Type B pancreatic cell (in vitro differentiated cells): ENCODE measurements at places on chromosomes 7 and 10. TPM values are rescaled to one million over a fixed set of nuclear protein-coding genes. Genes with fewer than 3 reads are reported as not detected.

DNA sequence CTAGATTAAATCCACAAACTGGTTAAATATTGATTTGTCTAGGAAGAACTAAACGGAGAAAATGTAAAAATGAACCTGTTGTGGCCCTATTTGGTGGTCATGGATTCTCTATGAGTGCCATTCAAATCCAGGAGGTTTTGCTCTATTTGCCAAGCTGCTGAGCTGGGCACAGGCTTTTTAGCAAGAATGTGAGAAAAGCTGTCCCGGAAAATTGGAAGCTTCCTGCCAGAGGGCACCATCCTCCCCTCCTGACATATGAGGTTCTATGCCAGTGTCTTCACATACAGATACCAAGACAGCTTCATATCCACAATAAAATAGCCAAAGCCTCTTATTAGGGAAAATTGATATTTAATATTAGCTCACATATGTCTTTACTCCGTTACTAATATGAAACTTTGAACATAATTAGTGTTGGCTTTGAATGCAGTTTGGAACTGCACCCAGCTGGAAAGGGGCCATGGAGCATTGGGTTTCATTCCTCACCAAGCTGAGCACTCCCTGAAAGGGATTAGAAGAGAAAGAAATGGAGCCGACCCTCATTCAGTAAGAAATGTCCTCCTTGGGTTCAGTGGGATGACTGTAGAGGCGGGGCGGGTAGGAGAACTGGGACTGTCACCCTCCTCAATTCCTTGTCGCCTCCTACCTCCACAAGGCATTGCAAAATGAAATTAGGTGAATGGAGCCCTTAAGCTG is 47.8 kb downstream of the NRCAM start:
- no peak overlapping the region for H3K27ac ChIP-seq
- H3K36me3 ChIP-seq = peaks cover 3% of the 10 kb centered on the region
- no peaks in the 10 kb centered on the region for H3K27me3 ChIP-seq
- no peak overlapping the region for H3K4me3 ChIP-seq

GRCh38 chr10:103731609-103732270 is 123.6 kb downstream of the SH3PXD2A start:
- H3K27me3 ChIP-seq = no peaks in the 10 kb centered on the region
- peak overlapping the region; percentile 36 for H3K27ac ChIP-seq
- peaks cover 4% of the 10 kb centered on the region for H3K36me3 ChIP-seq
- DNase-seq = no peak

GRCh38 chr10:118045837-118046394 is 825 bp downstream of the RAB11FIP2 start:
- no peaks in the 10 kb centered on the region for H3K27me3 ChIP-seq
- H3K4me1 ChIP-seq = peaks cover 23% of the 10 kb centered on the region
- H3K4me3 ChIP-seq = peak overlapping the region; percentile 94
- peak overlapping the region; percentile 72 for H3K27ac ChIP-seq
- DNase-seq = peak; percentile 71

The DNAJC9 gene
- 28.6 and 41.8 TPM in 2 replicates for total RNA-seq

The ANKRD61 gene
- total RNA-seq = 0.31 TPM in 1 of 2 replicates, not detected in the other

The NPSR1 gene
- total RNA-seq = not detected in 2 replicates

The LSM5 gene
- total RNA-seq = 46.9 and 67.5 TPM in 2 replicates

DNA sequence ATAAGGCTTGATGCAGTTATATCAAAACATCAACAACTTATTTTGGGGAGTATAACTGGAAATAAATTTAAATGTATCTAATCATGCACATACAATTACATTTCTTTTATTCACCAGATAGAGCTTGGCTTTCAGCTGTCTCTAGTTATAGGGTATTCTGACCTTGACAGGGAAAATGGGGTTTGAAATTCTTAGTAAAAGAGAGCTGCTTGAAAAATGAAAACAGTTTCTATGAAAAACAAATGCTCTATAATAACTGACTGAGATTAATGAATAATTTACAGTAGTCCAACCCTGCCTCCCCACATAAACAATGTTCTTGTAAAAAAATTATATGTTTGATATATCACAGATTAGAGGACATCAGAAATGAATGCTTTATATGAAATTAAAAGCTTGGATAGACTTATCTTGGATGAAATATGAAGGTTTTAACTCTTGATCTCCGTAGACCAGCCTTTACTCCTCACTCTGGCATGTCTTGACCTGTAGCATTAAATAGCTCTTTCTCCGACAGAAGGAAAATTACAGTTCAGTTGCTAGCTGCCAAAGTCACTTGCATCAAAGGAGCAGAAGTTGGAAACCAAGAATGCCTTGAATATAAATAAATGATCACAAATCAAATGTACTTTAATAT is 32.1 kb downstream of the VWC2 start:
- no peak for DNase-seq
- no peaks in the 10 kb centered on the region for H3K36me3 ChIP-seq
- H3K27ac ChIP-seq = no peak overlapping the region
- no peaks in the 10 kb centered on the region for H3K4me1 ChIP-seq
- no peak overlapping the region for H3K4me3 ChIP-seq

DNA sequence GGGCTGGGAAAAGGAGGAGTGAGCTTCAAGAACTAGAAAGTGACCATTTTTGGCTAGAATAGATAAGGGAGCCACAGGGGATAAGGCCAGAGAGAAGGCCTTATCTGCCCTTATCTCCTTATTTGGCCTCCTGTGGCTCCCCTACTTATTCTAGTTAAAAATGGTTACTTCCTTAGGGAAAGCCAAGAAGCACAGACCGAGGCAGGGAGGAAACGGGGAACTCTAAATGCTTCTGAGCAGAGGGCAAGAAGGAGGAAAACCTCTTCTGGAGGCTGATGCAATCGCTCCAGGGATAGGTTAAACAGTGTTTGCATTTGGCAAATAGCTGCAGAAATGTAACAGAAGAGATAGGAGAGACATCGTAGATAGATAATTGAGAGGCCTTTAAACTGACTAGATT is 18.6 kb downstream of the NRP1 start:
- peaks cover 50% of the 10 kb centered on the region for H3K36me3 ChIP-seq
- H3K4me3 ChIP-seq = no peak overlapping the region
- H3K27me3 ChIP-seq = no peaks in the 10 kb centered on the region
- no peak for DNase-seq
- H3K4me1 ChIP-seq = peaks cover 14% of the 10 kb centered on the region
- H3K27ac ChIP-seq = no peak overlapping the region

DNA sequence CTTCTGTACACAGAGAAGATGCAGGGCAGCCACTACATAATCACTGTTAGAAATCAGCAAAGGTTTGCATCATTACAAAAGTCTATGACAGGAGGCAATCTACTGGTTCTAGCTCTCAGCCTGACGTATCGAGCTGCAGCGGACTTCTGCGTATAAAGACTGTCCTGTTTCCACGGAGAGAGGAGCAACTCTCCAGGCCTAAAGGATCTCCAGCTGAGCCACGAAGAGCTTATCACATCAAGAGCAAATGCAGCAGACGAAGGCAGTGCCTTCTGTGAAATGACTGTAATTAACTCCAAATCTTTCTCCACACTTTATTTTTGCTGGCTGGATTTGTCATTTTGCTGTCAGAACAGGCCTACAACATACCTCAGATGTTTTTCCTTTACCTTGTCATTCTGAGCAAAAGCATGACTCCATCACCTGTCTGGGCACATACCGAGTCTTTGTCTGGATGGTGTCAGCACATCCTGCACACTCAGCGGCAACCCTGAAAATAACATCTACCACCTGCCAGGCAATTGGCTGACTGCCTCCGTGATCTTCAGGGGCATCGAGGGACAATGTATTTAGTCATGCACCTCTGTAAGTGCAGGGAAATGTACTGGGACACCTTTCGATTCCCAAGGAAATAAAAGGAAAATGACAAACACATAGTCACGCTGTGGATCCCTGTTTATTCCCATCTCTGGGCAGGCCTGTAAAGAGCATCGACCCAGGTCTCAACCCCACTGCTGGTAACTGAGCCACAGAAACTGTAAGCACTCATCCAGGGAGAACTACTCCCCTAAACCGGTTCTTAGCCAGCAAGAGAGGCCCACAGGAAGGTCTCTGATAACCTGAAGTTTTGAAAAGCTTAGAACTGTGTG is 26.3 kb upstream of the SH3PXD2A start:
- no peak for DNase-seq
- H3K36me3 ChIP-seq = peaks cover 30% of the 10 kb centered on the region
- H3K4me3 ChIP-seq = peak overlapping the region; percentile 22
- peak overlapping the region; percentile 89 for H3K27ac ChIP-seq

- H3K27me3 ChIP-seq = no peaks in the 10 kb centered on the region
- H3K4me3 ChIP-seq = no peak overlapping the region
- H3K4me1 ChIP-seq = peaks cover 9% of the 10 kb centered on the region
- no peak for DNase-seq
Measured at GRCh38 chr10:102455893-102456471, 4.6 kb upstream of the C10orf95 start.

GRCh38 chr7:120218712-120219111 is 54.3 kb upstream of the KCND2 start:
- no peaks in the 10 kb centered on the region for H3K4me1 ChIP-seq
- H3K27me3 ChIP-seq = no peaks in the 10 kb centered on the region
- no peak for DNase-seq
- no peaks in the 10 kb centered on the region for H3K36me3 ChIP-seq
- no peak overlapping the region for H3K27ac ChIP-seq
- H3K4me3 ChIP-seq = no peak overlapping the region

DNA sequence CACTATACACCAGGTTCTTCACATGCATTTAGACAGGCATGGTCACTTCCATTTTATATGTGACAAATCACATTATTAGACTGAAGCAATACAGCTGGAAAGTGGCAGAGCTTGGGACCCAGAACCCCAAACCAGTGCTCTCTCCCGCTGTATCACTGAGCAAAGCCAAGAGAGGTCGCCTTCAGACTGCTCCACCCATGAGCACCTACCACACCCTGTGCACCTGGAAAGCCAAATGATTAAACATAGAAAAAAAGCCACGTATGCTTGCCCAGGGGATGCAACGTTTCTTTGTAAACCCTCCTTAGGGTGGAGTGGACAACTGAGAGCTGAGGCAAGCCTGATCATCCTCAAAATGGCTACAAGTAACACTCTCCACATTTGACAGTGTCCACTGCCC is 72.5 kb downstream of the CCDC6 start:
- no peak overlapping the region for H3K27ac ChIP-seq
- no peaks in the 10 kb centered on the region for H3K27me3 ChIP-seq

DNA sequence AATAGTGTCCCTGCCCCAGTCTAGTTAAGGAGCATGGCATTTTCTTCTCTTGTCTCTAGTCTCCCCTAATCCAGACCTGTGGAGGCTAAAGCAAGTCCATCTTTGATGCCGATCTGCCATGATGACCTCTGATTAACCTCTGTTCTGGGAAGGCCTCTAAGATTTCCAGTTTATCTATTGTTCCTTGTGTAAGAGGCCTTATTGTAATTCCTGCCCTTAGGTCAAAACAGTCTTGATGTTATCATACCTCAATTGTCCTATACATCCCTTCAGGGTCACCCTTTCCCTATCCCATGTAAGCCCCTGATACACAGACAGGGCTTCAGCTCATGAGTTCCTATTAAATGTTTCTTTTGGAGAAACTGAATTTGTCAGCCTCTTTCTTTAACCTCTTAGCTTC is 4.9 kb upstream of the ZMIZ2 start:
- peak overlapping the region; percentile 3 for H3K27ac ChIP-seq
- peaks cover 12% of the 10 kb centered on the region for H3K4me1 ChIP-seq
- no peak overlapping the region for H3K4me3 ChIP-seq
- no peaks in the 10 kb centered on the region for H3K36me3 ChIP-seq
- H3K27me3 ChIP-seq = no peaks in the 10 kb centered on the region

DNA sequence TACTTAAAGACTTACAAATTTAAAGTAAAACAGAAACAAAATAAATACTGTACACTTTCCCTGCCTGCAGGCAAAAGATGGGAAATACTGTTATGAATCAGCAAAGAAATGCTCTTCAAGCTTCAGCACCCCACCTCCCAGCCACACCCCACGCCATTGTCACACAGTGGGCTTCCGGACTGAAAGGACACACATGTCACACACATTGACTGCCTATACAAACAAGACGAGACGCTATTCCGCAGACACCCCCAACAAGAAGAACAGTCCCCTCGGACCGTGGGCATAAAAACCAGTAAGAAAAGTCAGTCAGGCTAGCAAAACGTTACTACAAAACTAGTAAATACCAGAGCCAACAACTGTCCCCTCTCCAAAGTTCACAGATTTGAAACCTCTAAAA is 22.2 kb upstream of the PARP12 start:
- no peaks in the 10 kb centered on the region for H3K4me1 ChIP-seq
- H3K27ac ChIP-seq = no peak overlapping the region
- no peak overlapping the region for H3K4me3 ChIP-seq
- H3K36me3 ChIP-seq = no peaks in the 10 kb centered on the region

The OPN1SW gene
- not detected in 2 replicates for total RNA-seq

The JAKMIP3 gene
- total RNA-seq = 0.10 and 0.19 TPM in 2 replicates

The SPDYE6 gene
- total RNA-seq = not detected in 2 replicates

DNA sequence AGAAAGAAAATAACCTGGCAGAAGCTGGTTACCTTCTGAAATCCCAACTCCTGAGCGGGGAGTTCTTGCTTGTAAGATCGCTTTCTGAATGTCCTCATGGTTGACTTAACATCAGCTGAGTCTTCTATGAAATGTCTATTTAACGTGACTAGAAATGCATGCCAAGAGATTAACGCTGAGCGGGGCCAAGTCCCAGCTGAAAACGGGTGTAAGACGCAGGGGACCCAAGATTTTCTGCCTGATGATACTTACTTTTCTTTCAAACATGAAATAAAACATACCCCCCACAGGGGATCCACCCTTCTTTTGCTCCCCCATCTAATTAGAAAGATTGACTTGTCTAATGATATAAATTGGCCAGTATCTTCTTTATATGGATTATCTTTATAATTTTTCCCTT is 14.9 kb downstream of the OR9A2 start:
- no peaks in the 10 kb centered on the region for H3K36me3 ChIP-seq
- H3K27ac ChIP-seq = no peak overlapping the region
- no peak overlapping the region for H3K4me3 ChIP-seq
- DNase-seq = no peak

GRCh38 chr10:71036297-71036966 is 148.1 kb upstream of the PCBD1 start:
- peaks cover 31% of the 10 kb centered on the region for H3K4me1 ChIP-seq
- DNase-seq = no peak
- H3K27ac ChIP-seq = no peak overlapping the region
- no peak overlapping the region for H3K4me3 ChIP-seq
- H3K27me3 ChIP-seq = peaks cover 14% of the 10 kb centered on the region

The ARHGAP21 gene
- 53.9 and 69.7 TPM in 2 replicates for total RNA-seq

The CUEDC2 gene
- 44.5 and 86.1 TPM in 2 replicates for total RNA-seq

DNA sequence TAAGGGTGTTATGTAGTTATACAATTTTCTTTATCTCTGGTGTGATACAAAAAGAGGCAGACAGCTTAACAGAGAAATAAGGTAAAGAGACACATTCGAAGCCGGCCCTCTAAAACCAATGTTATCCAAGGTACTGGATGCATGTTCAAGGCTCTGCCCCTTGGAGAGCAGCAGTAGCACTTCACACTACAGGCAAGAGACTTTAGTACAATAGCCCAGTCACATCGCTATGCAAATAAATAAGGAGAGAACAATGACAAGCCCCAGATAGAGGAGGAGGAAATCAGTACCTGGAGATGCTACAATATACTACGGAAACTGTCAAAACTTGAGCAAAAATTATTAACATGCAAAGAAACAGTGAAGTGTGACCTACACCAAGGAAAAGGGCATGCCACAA is 111.1 kb downstream of the ITGB1 start:
- no peak overlapping the region for H3K4me3 ChIP-seq
- no peak overlapping the region for H3K27ac ChIP-seq
- no peak for DNase-seq
